GM04504 (cell line): ENCODE measurements at places on chromosomes 1 and 21.
A peak's percentile ranks its signal among the peaks of the same experiment; 100 is the strongest.

DNA sequence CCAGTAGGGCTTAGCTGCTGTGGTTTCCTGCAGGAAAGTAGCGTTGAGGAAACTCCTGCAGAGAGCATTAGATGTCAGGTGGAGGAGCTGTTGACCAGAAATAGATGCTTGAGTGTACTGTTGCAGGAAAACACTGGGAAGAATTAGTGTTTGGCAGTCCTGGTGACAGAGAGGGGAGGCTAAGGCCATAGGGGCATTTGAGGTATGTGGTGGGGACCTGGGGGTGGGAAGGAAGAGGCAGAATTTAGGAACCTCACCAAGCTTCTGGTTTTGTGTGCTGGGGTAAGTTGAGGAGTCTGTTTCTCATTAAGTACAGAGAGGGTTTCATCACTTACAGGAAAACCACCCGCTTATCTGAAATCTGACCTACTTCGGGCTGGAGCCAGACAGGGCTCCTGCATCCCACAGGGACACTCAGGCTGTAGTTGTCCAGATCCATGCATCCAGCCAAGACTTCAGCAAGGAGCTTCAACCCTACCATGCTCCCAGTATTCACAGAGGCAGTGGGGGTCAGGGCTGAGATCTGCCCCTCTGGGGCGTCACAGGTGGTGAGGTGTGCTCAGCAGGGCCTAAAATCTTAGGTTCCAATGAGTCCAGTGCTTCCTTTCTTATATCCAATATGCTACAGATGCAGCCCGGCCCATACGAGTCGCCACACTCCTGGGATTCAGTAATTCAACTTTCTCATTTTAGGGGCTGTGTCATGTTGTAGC is 15.1 kb downstream of the SH2D2A start:
- DNase-seq, result peak; percentile 78

DNA sequence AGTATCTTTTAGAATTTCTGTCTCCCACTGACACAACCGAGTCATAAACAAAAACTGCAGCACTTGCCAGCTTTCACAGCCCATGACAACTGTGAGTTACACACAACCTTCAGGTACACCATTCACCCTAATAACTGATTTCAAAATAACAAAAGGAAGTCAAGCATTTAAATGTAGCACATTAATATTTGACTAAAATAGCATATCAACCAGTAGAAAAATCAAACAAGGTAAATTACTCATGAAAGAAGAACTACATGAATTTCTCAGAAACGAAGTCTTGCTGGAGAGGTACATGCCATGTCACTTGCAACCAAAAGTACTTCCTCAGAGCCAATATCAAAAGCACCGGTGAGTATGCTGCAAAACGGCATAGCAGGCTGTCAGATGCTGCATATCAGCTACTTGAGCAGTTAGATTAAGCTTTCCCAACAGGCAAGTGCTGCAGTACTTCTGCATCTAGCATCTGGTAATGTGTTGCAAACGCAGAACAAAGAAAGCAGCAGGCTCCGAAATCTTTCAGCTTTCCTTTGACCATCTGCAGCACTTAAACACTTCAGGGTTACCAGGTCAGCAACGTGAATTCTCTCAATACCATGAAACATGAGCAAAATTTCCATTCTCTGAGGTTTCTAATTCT is 223.2 kb downstream of the SMYD3 start:
- DNase-seq, result no peak

DNA sequence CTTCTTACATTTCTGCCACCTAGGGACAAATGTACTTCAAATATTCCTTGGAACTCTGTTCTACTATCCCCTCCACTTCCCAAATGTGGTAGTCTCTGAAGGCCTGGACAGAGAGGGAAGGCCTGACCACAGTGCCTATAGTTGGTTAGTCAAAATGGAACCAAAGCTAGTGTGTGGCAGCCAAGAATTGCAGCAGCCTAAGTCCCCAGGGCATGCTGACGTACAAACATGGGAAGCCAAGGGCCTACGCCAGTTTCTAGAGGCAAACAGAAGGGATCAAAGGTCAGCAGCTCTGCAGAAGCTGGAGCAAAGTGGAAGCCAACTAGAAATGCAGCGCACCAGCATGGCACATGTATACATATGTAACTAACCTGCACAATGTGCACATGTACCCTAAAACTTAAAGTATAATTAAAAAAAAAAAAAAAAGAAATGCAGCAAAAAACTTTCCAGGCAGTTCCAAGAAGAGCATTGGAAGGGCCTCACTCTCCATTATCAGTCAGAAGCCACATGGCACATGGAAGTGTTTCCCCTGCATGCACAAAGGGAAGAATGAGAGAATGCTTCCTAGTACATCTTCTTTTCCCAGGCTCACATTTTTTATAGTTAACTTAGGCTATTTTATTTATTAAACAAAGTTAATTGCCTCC is 39.4 kb upstream of the GADD45A start:
- no peak for DNase-seq

- no peak for DNase-seq
Observed at GRCh38 chr1:12204754-12205658, 24.8 kb upstream of the VPS13D start.

DNA sequence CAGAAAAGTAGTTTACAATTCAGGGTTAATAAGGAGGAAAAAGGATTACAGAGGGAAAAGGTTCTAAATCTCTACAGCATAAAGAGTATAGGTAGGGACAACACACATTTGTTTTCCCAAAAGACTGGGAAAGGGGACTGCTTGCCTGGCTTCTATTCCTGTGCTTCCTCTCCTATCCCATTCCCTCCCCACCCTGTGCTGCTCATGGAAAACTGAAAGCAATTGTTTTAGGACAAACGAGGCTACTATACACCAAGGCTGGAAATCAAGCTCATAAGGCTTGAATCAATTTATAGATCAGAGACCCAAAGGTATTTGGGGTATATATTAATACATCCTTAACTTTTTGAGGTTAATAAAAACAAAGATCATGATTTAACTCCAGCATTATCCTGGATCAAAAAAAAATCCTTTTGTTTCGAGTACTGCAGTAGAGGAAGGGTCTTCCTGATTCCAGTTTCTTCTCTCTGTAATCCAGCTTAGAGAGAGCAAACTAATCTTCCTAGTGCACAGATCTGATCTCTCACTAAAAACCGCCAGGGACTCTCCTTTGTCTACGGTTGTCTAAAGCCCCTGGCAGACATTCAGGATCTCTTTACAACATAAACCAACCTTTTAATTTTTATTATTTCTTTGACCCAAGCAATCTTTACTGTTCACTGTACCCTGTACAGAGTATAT is 37.4 kb upstream of the A3GALT2 start:
- DNase-seq, result no peak

DNA sequence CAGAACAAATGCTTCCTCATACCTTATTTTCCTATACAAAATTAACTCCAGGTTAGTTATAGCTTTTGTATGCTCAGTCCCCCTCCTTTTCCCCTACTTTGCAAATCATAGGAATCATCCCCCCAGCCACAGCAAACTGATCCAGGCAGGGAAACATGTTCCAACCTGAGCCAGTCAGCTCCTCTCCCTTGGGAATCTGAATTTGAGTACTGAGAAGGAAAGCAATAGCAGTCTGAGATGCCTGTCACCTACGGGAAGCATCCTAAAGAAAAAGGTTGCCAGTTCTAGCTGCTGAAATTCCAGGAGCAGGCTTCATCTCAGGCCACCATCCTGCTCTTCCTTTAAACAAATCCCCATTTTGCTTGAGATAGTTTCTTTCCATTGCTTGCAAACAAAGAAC is 6.9 kb downstream of the ADSS2 start:
- DNase-seq, result no peak

DNA sequence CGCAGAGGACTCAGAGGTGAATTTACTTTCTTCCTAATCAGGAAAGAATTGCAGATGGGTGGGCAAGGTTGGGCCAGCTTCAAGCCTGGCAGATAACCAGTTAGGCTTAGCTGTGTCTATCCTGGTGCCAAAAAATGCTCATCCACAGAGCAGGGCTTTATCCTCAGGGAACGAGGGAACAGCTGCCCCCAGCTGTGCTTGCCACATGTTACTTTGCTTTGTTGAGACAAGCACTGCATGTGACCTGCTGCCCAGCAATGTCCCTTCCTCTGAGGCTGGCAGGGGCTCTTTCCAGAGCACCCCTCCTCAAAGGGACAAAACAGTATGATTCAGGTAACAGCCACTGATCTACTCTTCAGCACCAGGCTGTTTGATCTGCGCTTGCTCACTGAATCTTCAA is 505.1 kb upstream of the USP24 start:
- DNase-seq, result no peak

DNA sequence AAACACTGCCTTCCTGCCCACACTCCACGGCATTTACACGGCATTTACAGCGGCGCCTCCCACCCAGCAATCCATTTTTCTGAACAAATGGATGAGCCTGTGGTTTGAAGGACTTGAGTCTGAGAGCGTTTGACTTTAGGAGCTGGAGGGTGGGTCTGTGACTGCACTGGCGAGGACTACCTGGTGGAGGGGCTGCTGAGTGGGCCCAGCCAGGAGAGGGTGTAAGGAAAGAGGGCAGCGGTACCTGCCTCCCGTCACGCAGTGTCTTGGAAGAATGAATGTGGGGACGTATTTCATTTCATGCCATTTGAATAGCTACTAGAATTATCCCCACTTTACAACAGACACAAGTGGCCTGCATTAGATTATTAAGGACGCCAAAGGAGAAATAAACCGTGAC is 62.9 kb downstream of the B3GALT5 start:
- DNase-seq, result no peak

- DNase-seq, result no peak
Observed at GRCh38 chr1:92108631-92109030, 28.5 kb downstream of the BTBD8 start.

DNA sequence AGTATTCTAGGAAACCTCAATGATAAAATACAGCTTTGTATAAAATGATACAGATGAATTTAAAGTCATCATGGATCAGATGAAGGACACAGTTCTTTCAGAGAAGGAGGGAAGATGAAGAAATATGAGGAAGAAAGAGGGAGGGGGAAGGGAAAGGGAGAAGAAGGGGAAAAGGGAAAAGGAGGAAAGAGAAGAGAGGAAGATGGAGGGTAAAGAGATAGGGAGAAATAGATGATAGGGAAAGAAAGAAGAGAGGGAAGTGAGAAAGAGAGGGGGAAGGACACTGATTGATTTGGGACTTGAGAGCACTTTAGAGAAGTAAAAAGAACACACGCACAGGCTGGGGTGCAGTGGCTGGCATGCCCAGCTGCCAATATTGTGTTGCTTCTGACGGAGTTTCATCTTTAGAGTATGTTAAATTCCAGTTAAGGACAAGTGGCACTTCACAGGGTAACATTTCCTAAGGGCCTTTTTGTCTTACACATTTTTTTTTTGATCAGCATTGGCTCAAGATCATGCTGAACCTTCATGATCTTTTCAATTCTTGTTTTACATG is 235.9 kb upstream of the DMRTA2 start:
- DNase-seq, result no peak

- no peak for DNase-seq
Observed at GRCh38 chr1:82445827-82446226, 645.1 kb downstream of the ADGRL2 start.

GRCh38 chr1:65166572-65167305 is 18.7 kb downstream of the AK4 start:
- no peak for DNase-seq

DNA sequence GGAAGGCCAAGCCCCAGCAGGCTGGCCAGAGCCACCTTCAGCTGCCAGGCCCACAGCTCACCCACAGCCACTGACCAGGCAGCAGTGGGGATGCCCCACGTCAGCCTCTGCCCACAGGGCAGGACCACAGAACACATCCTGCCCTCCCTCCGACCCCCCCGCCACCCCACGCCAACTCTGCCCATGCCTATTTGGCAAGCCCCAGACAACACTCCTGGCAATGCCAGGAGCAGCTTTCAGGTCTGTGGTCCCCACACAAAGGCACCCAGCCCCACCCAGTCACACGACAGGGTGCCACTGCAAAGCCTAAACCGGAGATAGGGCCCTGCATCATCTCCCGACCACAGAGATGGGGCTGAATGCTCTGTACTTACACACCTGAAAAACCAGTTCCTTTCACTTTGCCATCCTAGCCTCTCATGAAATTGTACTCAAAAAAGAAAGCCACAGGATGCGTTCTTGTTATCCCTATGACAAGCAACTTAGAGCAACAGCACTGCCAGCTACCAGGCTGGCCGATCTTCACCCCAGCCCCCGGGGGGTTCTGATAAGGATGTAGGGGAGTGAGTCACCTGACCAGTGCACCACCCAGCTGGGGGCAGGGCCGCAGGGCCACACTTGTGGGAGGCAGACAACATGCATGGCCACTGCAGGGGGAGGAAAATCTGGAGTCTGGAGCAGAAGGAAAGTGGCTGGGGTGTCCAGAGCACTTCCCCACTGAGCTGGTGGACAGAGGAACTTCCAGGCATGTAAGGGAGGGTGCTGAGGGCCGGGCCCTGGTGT is 36.2 kb downstream of the UBE2G2 start:
- no peak for DNase-seq

DNA sequence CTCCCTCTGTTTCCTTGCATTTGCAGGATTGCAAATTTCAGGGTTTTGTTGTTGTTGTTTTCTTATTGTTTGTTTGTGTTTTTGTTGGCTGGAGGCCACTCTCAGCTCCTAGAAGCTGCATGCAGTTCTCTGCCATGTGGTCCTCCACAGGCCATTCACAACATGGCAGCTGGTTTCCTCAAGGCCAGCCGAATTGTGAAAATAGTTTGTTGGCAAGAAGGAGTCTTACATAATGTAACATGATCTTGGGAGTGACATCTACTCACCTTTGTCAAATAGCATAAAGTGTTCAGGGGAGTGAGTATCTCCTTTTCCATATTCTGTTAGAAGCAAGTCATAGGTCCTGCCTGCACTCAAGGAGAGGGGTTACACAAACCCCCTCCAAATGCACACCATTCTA is 10.6 kb upstream of the UAP1 start:
- DNase-seq, result no peak

GRCh38 chr1:66364578-66365391 is 169.2 kb upstream of the SGIP1 start:
- DNase-seq, result peak; percentile 55

DNA sequence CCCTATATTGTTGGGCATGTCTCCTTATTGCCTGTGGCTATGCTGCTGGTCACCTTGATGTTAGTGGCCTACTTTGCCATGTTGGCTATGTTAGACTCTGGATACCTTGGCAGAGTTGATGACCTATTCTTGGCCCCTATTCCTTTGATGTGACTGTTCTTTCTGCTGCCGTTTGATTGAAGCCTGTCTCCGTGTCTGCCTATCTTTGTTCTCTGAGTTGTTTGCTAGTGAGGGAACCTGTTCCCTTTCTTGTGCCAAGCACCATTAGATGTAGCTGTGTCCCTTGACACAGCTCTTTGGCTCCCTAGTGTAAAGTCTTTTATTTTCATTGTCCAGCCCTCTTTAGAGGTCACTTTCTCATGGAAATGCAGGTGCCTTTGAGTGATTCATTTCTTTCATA is 28.7 kb upstream of the PAPPA2 start:
- no peak for DNase-seq

GRCh38 chr1:12188115-12188514 is 21.3 kb downstream of the TNFRSF1B start:
- no peak for DNase-seq

DNA sequence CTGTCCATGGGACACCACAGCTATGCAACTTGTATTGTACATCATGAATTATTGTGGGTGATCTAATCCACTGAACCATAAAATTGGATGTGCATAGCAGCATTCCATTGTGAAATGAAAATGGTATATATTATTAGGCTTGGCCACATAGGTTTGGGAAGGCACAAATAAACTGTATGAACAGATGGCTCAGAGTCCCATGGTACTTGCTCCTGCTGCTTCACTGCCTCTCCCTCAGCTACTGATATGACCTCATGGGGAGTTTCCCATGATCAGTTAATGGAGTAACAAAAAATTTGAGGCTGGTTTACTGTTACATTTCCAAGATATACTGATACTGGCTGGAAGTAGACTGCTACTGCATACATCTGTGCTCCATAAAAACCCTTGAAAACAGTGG is 152.7 kb upstream of the NEGR1 start:
- DNase-seq, result no peak

- peak; percentile 31 for DNase-seq
Observed at GRCh38 chr1:41784531-41785274, 134.0 kb downstream of the HIVEP3 start.
